ENCODE measurements at places on chromosomes 7 and 10.

- no peak for DNase-seq
Measured at GRCh38 chr7:144006029-144006691, 6.0 kb downstream of the OR6B1 start.

DNA sequence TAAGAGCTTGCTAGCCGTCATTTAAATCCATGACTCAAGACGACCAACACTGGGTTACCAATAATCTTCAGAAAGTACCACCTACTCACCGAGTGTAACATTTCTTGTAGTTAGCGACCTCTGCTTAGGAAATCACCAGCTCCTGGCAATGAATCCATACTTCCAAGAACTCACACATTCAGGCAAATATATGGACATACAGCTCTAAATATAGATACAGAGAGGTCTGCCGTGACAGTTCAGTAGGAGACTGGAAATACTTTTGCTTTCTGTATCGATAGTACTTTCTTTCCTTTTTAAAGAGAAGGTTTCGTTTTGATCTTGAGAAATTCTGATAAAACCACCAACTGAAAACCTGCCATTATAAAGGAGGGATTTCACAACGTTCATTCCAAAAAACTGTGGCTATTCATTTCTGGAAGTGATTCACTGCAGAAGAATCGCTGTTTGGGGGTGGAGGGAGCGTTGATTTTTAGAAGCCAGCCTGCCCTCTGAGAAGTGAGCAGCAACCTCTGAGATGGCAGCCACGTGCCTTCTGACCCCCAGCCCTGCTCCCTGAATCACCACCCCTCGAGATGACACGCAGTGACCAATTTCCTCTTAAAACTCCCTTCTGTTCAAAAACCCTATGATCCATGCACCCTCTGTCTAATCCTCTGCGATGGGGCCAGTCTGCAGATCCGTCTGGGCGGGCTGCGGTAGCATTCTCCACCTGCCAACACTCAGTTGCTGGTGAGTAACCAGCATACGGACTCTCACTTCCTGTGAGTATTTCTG lies 179.0 kb upstream of the KLF14 start:
- peak; percentile 97 for DNase-seq

DNA sequence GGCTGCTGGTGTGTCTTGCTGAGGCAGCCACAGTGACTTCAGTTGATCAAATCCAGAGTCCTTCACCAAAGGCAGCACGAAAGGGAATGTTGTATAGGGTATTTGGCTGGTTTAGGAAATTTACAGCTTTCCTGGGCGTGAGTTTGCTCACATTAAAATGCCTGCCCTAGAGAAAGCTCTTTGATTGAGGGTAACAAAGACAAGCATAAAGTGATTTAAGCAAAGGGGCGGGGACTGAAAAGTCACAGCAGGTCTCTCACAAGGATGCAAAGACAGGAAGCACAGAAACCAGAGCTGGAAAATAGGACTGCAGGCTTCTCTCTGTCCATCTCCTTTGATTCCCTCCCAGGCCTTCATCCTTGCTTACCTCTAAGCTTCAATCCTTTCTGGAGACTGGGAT lies 139.2 kb downstream of the ELMO1 start:
- DNase-seq = no peak

- no peak for DNase-seq
Measured at GRCh38 chr7:82972135-82972534, 190.5 kb downstream of the PCLO start.

- no peak for DNase-seq
Measured at GRCh38 chr7:34260279-34260678, 354.9 kb downstream of the BMPER start.

DNA sequence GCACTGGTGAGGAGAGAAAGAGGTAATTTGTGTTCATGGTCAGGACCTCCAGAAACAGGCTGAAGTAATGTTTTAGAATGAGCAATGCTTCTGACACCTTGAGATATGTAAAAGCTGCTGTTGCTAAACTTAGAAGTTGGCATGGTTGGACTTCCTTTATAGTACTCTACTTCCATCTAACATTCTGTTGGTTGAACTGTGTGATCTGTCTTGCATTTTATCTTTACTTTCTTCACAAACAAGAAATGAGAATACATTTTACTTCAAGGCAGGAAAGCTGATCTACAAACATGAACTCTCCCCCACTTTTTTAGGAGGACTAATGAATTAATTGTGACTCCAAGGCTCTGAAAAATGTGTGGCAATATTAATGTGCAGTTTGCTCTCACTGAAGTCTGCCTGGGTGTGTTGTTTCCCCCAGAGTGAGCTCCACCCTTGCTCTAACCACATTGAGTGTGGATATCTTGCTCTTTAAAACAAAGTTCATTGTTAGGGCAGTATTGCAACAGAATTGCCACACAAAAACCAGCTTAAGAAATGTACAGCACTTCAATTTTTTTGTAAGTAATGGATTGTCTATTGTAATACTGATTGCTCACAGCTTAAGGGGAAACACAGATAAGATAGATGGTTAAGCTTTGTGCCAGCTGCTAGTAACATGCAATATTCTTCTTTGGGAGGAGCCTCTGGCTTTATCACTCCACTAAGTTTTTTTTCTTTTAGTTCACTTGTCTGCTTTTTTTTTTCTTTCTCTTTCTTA lies 69.0 kb downstream of the ADD3 start:
- DNase-seq = peak; percentile 96

GRCh38 chr10:46528171-46528671 lies 28.2 kb downstream of the GPRIN2 start:
- no peak for DNase-seq

DNA sequence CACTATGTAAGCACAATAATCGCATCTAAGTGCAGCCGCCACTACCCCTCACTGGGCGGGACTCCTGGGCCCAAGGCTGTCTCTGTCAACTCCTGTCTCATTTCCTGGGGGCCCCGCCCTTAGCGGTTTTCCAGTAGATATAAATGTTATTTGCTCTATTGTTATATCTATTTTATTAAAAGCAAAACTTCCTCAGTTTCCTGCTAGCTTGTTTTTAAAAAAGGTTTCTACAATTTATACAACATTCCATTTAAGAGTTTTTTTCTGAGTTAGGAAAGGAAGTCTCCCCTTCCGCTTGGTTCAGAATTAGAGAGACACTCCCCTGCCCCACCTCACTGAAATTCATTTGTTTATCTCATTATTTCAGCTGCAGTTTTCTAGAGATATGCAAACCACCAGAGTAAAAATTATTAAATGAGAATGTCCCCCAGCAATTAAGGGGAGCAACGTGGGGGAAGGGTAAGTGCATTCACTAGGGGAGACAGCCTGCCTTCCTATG lies 82.7 kb downstream of the RAMP3 start:
- no peak for DNase-seq

GRCh38 chr7:1049801-1050200 lies 5.5 kb downstream of the GPR146 start:
- no peak for DNase-seq

- DNase-seq = no peak
Measured at GRCh38 chr10:61935077-61935476, 33.6 kb downstream of the ARID5B start.

- DNase-seq = no peak
Measured at GRCh38 chr7:30665043-30665442, 17.2 kb downstream of the CRHR2 start.

- no peak for DNase-seq
Measured at GRCh38 chr10:15306735-15307280, 64.3 kb downstream of the FAM171A1 start.

- no peak for DNase-seq
Measured at GRCh38 chr10:69416695-69417094, at the start of gene TACR2. Gene TACR2 (minus strand): TSS chr10:69416918. CDS start chr10:69416323, 595 bp downstream.

GRCh38 chr10:130771491-130771946 lies 540.0 kb downstream of the TCERG1L start:
- no peak for DNase-seq

DNA sequence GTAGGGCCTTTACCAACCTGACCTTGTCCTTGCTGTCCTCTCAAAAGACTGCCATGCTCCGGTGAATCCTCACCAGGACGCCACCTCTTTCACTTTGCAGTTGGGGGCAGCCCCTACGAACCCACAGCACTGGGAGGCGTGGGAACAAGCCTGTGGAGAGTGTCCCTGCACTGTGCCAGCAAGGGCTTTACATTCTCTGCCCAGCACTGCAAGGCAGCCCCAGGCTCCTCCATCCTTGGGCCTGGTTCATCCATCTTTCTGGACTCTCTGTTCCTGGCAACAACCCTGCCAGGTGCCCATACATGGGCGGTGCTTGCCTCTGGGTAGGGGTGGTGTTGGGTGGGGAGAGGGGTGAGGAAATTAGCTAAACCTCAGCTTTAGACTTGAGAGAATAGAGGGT lies 1.4 kb downstream of the CHAT start:
- DNase-seq = no peak

- peak; percentile 68 for DNase-seq
Measured at GRCh38 chr7:19982841-19983835, 209.7 kb upstream of the TMEM196 start.

DNA sequence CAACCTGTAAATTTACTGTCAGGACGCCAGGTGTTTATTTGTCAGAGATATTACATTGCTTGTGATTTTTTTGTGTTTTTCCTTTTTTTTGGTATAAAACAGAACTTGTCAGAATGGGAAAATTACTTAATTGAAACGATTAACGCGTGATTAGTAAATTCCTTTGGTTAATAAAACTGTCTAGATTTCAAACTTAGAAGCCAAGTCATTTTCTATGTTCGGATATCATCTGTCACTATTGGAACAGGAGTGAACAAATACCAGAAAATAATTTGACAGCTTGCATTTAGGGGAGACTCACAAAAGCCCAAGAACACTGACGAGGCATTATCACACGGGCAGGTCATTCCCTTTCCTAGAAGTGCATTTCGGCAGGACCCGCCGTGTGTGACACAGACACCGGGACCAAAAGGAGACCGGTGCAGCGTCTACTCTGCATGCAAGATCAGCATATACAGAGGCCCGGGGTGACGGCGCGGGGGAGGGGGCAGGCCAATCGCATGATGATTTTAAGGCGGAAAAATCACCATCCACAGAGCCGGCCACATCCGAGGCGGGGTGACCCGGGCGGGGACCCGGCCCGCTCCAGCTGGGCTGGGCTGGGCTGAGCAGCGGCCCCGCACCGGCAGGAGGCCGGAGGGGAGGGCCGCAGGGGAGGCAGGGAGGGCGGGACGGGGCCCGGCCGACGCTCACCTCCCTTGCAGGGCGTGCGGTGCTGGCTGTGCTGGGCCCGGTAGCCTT lies 841 bp downstream of the GLUD1 start:
- peak; percentile 40 for DNase-seq

DNA sequence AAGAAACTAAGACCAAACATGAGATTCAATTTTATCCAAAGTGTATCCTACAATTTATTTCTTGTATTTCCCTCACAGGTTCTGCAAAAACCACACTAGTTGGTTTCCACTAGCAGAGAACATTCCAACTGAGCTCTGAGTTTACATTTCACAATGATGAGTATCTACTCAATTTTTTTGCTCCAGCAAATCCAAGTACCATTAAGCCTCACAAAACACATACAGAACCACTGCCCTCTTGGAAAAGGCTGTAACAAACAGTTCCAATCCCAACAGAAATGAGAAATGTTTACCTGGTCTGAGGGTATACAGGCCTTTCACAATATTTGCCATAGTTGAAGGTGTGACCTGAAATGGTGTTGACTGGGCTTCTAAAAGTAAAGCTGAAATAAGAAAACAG lies 59.9 kb downstream of the CACUL1 start:
- DNase-seq = no peak

- no peak for DNase-seq
Measured at GRCh38 chr7:20514364-20514763, 101.1 kb upstream of the ABCB5 start.

All from inflammatory macrophage treated with lipopolysaccharide for 1 hour (primary cell).